ENCODE measurements at places on chromosomes 7 and 10. TPM values are rescaled to one million over a fixed set of nuclear protein-coding genes. Genes with fewer than 3 reads are reported as not detected.

C10orf53 gene
- polyA plus RNA-seq: not detected

ZPBP gene
- polyA plus RNA-seq: 0.43 TPM

FGFR2 gene
- 96.1 TPM for polyA plus RNA-seq

LIPN gene
- polyA plus RNA-seq: not detected

DNA sequence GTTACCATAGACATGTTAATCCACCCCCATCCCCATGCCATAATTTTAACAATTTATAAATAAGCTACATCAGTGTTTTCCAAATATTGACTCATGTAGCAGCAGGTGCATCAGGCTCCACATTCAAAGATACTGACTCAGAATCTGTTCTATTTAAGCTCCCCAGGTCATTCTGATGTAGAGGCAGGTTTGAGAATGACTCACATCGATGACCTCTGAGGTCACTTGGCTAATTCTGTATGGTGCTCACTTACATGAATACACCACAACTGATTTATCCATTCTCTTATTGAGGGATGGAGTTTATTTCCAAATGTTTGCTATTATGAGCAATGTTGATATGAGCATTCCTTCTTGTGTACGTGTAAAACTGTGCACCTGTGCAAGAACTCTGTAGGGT is 1159.0 kb downstream of the TYW1 start:
- no peak for DNase-seq

- DNase-seq: no peak
Measured at GRCh38 chr10:96984541-96985131, 152.5 kb downstream of the LCOR start.

DNA sequence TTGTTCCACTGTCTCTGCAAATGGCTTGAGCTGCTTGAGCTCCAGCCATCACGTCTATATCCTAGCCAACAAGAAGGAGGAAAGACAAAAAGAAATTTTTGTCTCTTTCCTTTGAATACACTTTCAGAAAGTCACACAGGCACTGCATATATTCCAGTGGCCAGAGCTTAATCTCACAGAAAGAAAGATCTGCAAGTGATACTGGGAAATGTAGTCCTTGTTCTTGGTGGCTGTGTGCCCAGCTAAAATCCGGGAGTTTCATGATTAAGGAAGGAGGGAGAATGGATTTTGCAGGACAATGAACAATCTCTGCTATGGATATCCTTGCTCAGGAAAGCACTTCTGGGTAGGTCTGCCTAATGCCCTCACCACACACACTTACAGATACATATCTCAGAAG is 19.5 kb upstream of the DLG5 start:
- DNase-seq: no peak

DNA sequence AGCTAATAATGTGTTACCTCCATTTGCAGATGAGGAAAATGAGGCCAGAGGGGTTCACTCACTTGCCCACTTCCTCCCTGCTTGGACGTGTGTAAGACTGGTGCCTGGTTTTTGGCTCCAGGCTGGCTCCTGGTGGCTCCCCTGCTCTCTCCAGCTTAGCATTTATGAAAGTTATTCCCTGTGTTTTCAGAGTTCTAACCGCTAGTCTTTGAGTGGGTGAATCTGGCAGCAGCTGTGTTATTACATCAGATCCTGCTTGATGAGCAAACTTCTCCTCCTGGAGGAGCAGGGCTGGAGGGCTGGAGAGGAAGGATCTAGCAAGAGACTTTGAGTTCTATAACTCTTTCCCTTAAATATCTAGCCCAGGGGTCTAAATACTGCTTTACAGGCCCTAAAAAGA is 80.9 kb upstream of the AGBL3 start:
- DNase-seq: no peak

DNA sequence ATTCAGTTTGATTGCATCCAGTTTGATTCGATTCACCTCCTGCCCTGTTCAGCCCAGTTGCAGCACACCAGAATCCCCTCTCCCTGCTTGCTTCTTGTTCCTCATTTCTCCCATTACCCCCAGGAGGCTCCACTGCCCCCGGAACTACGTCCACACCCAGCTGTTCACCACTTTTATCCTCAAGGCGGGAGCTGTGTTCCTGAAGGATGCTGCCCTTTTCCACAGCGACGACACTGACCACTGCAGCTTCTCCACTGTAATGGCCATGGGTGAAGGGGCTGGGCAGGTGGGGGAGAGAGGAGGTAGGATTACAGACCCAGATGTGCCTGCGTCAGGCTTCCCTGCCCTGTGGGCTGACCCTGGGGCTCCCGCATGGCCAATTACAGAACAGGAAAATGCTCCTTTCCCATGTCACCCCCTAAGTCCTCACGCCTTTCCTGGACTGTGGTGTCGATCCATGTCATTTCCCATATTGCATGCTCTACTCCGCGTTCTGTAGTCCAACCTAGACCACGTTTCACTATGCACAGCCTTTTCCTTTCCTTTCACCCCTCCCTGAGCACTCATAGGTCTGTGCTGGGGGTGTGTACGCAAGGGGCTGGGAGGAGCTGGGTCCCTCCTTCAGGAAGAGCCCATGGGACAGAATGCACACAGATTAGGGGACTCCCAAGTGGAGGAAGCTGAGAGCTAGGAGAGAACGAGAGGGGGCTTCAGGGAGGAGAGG is 8.2 kb downstream of the GHRHR start:
- DNase-seq: no peak

GRCh38 chr10:125684581-125684980 is 1.6 kb upstream of the TEX36 start:
- DNase-seq: no peak

DNA sequence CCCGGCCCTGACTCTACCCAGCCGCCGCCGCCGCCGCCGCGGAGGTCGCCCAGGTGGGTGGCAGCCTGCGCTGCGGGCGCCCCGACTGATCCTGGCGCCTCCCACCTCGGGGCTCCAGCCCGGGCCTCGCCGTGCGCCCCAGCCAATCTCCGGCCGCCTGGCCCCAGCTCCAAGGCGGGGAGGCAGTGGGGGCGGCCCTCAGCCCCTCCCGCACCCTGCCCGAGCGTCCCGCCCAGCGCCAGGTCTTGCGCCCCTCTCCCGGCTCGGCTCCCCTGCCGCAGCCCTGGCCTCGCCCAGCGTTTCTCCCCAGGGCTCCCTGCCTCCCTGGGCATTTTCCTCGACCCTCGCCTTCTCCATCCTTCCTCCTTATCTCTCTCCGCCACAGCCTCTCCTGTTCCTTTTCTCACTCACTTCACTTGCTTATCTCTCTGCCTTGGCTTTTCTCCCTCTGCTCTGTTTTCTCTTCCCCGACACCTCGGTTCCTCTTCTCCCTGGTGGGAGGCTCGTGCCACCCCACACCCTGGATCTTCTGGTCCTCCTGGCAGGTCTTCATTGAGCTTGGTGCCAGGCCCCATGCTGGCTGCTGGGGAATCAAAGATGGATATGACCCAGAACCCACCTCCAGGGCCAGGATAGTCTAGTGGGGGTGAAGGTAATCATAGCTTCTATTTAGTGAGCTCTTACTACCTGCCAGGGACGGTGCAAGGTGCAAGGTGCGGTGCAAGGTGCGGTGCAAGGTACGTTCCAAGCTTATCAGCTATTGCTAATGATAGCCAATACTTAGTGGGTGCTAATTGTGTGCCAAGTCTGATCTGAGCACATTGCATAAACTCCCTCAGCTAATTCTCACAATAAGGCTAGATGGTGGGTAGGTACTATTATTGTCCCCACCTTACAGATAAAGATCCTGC is at the start of gene SFRP5:
Gene SFRP5, minus strand, starts transcription at position 87 of the 911 bp plus-strand sequence. CDS start 166 bp downstream, outside the sequence.
- DNase-seq: no peak

DNA sequence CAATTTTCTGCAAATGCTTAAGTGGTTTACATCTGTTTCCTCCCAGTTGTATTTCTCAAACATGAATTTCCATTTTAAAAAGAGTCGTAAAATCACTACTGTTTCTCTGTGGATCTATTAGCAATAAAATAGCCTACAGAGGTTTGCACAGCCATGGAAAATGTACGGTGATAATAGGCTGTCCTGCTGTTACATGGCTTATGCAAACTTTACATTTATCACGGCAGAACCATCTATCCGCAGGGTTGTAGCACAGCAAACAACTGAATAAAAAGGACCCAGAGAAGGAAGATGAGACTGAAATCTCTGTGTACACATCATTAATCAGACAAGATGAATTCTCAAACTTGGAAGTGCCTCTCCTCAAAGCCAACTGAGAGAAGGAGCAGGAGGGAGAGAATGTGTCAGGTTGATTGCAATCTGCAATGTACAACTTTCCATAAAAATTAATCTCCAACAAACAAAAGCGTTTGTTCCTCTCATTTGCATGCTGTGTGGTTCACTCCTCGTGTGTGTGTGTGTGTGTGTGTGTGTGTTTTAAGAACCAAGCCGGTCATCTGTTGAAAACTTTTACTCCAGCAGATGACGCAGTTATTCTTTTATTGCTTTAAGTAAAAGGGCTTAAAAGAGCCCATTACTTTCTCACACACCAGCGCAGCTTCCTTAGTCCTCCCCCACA is 279.3 kb downstream of the SKAP2 start:
- DNase-seq: no peak

GRCh38 chr7:75604408-75604807 is 112.3 kb downstream of the SPDYE5 start:
- DNase-seq: no peak

DNA sequence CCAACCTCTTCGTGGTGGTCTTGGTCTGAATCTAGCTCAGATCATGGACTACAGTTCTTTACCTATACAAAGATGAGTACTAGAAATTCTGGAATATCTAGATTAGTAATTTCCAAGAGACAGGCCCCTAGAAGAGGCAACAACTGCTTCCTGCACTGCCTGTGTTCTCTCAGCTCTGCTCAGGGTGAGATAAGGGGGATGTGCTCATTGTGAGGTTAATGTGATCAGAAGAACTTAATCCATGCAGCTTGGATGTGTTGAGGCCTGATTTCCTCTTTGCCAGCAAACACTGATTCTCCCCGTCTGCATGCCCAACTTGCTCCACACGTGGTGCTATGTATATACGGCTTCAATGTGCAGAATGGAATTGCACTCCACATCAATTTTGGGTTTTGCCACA is 268.0 kb downstream of the PHTF2 start:
- no peak for DNase-seq

DNA sequence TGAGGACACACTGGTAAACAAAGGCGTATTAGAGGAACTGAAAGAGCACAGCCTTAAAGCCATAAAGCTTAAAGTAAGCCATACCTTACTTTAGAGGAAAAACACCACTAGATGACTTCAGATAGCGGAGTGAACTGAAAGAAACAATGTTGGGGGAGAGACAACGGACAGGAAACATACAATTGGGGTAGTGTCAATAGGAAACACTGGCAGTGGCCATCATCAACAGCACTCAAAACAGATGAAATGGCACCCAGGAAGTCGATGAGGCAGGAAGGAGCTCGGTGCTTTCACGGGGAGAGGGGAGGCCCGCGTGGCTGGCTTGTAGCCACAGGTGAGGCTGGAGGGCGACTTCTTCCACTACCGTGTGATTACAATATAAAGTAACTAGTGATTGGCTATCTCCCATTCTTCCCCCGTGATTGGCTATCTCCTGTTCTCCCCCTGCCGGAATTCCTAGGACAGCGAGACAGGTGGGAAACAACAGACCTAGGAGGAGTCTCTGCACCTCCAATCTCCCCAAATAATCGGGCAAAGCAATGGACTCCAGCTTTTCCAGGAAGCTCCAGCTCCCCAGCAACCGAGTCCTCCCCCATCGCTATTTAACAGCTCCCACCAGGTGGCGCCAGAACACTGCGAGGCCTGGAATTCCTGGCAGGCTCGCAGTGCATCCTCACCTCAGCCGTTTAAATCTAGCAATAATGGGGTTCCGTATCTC is 2.4 kb upstream of the TAS2R38 start:
- peak; percentile 55 for DNase-seq

- no peak for DNase-seq
Measured at GRCh38 chr7:90892213-90892612, 296.1 kb downstream of the CDK14 start.

DNA sequence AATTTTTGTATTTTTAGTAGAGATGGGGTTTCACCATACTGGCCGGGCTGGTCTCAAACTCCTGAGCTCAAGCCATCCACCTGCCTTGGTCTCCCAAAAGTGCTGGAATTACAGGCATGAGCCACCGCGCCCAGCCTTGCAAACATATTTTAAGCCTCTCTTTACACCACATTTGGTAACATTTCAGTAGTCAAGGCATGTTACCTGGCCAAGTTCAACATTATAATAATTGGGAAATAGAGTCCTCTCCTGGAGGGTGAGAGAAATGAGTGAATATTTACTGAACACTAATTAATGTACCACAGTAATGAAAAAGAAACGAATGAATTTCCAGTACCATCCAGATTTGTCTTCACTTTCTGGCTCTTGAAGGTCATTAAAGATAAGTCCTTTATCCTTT is 10.0 kb upstream of the CNOT4 start:
- DNase-seq: no peak

DNA sequence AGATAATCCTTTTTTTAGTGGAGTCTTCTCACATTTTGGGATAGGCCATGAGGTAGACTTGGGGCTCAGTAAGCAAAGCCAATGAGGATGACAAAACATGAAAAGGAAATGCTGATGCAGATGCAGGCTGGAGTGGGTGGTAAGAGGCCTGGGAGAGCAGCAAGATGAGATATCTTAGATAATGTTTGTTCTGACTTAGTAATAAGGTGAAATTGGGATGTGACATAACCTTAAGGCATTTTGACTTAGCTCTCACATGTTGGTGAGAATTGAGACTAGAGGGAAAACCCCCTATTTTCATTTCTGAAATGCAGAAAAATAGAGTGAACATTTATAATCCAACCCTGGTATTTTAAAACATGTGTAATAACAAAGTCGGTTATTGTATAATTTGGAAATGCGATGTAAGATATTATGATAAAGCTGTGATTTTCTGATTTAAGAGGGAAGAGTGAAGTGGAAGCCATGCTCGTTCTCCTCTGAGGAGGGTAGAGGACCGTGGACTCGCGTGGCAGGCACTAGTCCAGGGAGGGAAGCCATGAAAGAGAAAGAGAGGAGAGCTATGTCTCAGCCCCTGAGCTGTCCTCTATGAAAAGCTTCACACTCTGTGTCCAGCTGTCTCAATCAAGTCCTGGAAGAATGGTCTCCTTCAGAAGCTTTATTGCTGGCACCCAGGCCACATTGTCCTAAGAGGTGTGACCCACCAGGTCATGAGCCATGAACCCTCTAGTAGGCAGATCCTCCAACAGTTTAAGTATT is 57.3 kb downstream of the ST7 start:
- DNase-seq: no peak

- DNase-seq: no peak
Measured at GRCh38 chr7:124603066-124603465, 162.5 kb downstream of the GPR37 start.

DNA sequence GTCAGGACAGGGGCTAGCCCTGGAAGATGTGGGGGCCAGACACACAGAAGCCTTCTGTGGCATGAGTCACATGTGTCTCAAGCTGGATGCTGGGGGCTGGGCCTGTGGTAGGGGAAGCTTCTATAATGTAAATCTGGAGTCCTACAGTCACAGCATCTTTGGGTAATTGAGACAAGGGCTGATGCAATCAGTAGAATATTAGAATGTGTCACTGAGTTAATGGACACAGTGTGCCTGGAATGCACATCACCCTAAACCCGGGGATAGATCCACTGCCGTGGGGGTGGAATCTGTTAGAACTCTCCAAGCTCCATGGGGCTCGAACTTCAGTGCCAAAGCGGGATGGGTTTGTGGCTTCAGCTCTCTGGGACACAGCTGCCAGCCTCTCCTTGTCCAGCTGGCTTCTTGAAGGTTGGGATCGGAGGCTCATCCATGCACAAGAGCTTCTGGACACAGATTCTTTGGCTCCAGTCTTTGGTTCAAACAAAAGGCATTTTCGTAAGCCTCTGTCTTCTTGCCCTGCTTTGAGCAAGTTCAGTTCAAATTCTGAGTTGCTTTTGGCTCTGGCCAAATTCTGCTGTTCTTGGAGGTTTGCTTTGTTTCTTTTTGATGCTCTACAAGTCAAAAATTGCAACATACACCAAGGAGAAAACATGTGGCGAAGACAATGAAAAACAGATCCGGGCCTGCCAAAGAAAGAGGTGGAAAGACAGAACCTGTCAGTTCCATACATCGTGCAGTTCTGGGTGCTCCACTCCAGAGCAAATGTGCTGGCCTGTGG is 194.8 kb upstream of the ZNF32 start:
- DNase-seq: no peak
